RKO (cell line): ENCODE measurements at places on chromosomes 1 and 21.

DNA sequence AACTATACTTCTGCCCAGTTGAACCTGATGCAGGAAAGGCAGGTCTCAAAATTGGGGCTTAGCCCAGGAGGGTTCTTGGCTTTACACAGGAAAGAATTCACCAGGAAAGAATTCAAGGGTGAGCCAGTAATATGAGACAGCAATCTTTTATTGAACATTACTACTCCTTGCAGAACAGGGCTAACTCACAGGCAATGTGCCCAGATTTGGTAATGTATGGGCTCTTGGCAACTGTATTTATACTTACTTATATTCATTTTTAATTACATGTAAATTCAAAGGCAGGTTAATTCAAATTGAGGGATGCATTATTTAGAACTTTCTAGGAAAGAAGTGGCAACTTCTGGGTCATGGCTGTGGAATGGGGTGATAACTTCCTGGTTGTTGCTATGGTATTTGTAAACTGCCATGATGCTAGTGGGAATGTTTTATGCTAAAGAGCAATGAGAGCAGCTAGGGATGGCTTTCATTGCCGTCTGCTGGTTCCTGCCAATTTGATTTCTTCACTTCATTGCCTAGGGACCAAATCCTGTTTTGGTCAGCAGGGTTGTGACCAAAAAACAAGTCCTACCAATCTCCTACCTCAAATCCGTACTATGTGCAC lies 107.5 kb downstream of the CHRM3 start:
- DNase-seq = no peak

DNA sequence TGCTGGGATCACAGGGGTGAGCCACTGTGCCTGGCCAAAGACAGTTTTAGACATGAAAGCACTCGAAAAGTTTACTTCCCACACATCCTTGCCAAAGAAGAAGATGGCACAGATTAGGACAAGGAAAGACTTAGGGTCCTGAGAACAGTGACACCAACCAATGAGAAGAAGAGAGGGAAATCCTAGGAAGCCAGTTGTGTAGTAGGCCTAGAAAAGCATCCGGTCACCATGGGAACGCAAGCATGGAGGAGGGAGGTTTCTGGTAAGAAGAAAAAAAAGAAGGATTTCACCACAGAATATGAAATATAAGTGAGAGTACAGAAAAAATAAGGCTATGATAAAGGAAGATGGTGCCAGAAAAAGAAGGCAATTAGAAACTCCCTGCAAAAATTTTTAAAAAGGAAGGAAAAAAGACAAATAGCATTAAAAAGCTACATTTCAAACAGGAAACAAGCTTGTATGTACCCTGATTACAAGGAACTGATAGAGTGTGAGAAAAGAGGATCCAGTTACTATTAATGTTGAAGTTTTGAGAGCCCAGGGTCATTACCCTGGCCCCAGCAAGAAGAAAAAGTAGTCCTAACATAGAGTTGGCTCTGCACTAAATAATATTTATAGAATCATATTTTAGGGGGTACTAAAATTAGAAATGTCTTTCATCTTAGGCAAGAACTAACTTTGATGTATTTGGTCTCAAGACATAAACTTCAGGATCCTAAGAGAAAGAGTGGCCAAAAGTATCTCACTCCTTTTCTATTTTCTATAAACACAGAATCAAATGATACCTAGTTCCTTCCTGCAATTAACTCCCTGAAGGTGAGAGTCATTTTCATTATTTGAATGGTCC lies 16.1 kb downstream of the DIPK1A start:
- no peak for DNase-seq

DNA sequence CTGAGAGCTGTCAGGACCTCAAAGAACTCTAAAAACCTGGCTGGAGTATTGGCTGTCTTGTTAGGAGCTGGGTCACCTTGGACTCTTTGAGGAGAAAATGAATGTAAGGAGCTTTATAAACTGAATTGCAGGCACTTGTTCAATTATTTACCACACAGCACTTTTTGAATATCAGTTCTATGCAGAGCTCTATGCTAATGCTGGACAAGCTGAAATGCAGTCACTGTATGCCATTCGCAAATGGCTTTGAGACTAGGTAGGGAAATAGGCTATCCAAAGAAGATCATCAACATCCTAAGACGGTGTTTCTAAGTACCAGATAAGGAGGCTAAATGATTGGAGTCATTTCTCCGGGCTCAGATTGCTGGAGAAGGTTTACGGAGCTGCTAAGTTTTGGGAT lies 333.5 kb downstream of the SIPA1L2 start:
- no peak for DNase-seq

GRCh38 chr21:42079939-42080787 lies 9.0 kb downstream of the UMODL1 start:
- DNase-seq = no peak

- DNase-seq = no peak
These were observed 657.1 kb upstream of the BRINP3 start for GRCh38 chr1:191134796-191135195.
